Colonic mucosa (tissue), 4 donors: ENCODE measurements at places on chromosomes 6 and 20.

DNA sequence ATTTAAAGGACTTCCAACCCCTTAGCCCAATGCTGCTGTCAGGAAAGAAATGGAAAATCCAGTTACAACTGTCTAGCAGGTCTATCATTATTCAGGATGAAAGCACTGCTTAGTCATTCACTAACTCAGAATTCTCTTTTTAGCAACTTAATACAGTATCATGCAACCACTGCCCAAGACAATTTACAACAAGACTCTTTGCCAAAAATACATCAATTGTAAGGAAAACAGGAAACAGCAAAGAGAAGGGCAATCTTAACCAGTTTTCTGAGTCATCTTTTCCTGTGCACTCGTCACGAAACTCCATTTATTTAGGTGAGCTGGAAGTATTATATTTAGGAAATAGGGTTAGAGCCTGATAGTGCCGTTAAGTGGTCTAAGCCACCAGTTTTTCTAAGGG, 1197.7 kb upstream of the CITED2 start:
- DNase-seq, result no peak

- no peak for DNase-seq
These were observed 296.3 kb downstream of the QKI start for GRCh38 chr6:163710532-163711470.

DNA sequence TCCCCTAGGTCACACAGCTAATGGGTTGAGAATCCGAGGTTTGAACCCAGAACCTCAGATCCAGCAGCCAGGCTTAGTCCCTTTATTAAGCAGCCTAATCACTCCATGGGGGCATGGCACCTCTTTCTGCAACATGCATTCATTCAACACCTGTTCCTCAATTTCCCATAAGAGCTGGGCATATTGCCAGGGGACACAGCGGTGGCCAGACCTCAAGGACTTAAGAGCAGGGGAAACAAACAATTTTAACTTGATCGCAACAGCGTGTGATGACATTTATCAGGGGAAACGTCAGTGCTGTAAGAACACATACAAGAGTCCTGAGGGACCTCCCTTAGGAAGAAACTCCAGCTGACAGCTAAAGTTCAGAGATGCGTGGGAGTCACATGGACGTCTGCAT, 267.4 kb upstream of the CDH4 start:
- DNase-seq, result no peak

DNA sequence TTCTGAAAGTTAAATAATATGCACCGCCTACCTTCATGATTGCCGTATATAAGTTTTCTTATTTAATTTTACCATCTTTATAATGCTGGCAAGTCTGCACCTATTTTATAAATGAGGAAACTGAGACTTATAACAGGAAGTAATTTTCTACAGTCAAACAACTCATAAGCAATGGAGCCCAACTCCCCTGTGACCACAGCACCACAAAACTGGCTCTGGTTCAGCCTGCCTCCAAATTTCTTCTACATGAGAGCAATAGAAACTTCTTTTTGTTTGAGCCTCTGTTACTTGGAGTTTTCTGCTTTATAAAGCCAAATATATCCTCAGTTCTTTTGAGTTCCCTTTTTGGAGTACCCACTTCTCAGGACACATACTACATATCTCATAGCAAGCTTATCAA, 131.1 kb upstream of the HSF2 start:
- DNase-seq, result no peak

DNA sequence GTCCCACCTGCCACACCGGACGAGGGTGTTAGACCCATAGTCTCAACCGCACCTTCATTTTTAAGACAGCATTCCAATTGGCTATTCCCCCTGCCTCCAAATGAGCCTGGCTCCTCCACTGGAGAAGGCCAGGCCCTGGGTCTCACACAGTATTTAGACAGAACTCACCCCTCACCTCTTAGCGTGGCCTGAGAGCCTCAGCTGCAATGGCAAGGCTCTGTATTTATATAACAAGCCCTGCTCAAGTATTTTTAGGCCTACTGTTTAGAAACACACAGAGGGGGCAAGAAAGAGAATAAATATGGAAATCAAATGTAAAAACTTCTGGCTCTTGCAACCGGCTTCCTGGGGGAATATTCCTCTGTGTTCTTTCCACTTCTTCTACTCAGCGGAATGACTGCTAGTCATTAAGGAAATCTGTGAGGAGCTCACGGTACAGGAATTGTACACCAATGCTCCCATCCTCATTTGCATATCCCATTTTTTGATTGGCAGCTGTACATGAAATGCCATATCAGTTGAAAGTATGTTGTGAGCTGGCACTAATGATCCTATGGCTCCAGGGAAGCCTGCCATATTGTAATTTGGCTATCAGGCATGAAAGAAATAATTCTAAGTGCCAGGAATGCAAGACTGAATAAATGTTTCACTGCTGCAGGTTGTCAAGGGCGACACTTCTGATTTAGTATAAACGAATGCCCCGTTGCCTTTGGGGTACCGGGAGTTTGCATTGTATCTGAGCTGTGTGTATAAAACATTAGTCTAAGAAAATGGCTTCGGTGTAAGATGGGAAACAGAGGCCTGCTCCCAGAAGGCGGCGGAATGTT, 207.5 kb downstream of the ZNF217 start:
- DNase-seq, result no peak

DNA sequence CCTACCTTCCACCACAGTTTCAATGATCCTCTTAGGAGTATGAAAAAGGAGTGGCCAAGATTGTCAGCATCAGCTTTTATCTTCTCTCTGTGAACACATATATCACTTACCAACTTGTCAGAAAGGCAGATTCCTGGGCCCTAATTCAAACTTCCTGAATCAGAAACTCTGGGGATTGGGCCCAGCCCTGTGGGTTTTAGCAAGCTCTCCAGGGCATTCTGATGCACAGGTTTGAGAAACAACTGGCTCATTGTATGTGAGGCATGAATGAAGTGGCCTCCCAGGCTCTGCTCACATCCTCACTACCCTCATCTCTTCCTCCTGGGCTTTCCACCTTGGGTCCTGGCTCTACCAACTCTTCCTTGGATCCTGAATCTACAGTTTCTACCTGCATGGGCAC, 13.2 kb upstream of the THBD start:
- no peak for DNase-seq

- DNase-seq, result no peak
These were observed 93.6 kb upstream of the CNKSR3 start for GRCh38 chr6:154604119-154604518.

DNA sequence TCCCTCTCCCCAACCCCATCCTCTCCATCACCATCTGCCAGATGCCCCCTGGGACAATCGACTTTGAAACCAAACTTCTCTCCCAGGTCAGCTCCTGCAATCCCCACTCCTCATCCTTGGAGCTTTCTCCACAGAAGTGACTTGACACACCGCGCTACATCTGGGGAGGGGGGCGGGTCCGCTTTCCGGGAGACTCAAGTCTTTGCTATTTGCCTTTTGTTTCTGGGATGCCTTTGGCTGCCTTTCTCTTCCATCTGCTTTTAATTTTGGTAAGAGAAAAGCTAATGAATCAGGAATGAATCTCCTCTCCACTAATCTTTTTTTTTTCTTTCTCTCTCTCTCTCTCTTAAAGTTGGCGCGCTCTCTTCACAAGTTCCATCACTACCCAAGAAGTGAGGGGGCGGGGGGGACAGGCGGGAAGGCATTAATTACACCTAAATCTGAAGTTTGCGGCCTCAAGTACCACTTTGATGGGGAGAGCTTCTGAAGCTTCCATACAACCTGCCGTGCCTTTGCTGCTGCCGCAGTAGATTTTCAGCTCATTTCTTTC, 664 bp upstream of the TPBG start:
- DNase-seq, result no peak
